ENCODE measurements at places on chromosomes 2 and 18.

- DNase-seq, result no peak
Observed at GRCh38 chr2:191629001-191629453, 48.9 kb upstream of the NABP1 start.

DNA sequence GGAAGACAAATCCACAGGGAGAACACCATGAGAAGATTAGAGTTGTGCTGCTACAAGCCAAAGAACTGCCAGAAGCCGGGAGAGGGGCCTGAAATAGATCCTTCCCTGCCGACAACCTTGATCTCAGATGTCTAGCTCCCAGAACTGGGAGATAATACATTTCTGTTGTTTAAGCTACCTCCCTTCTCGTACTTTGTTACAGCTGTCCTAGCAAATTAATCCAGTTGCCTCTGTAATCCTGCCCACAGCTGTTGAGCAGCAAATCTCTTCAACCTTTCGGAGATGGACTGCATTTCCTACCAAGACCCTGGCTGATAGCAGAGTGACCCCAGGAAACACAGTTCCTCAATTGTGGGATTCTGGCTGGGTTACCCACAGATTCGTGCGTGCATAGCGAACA, 2.6 kb upstream of the TBC1D8 start:
- DNase-seq, result no peak

- DNase-seq, result no peak
Observed at GRCh38 chr2:106581755-106582147, 94.6 kb downstream of the CD8B2 start.

GRCh38 chr2:109143214-109144187, 14.5 kb downstream of the SH3RF3 start:
- DNase-seq, result no peak

GRCh38 chr2:15982285-15983044, 42.1 kb downstream of the MYCN start:
- DNase-seq, result no peak

- no peak for DNase-seq
Observed at GRCh38 chr2:105428387-105429018, 29.7 kb upstream of the FHL2 start.

- peak; percentile 48 for DNase-seq
Observed at GRCh38 chr2:217085543-217085942, 225.7 kb upstream of the TNP1 start.

DNA sequence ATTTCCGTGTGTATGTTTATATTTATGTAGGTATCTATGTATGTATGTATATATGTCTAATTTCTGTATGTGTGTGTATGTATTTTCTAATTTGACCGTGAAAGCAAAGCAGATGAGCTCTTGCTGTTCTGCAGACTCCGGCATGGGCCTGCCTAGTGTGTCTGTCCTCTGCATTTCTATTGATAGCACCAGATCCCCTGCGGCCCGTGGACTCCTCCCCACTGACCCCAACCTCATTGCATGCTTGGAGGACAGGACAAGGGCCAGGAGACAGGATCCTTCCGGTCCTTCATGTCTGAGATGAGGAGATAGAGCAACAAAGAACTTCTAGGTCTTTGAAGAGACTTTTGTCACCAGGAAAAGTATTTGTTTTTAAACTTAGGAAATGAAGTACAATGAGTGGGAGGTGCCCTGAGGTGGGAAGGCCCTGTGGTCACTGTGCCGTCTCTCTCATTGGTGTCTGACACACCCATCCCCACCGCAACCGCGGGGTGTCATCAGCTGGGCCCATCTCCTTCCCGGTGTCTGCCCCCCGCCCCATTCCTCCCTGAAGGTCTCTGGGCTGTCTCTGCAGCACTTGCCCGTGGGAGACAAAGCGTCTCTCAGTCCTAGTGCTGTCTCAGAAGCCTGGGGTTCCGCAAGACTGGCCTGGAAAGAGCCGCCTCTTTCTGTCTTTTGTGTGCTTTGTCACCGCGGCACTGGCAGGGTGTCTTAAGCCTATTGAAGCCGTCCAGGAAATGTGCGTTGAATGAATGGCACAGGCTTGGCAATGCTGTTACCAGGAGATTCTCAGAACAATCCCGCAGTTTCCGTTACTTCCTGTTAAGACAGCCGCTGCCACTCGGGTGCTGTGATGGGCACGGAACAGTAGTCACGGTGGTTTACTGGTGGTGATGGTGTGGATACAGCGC, 216.4 kb downstream of the AGAP1 start:
- DNase-seq, result no peak

DNA sequence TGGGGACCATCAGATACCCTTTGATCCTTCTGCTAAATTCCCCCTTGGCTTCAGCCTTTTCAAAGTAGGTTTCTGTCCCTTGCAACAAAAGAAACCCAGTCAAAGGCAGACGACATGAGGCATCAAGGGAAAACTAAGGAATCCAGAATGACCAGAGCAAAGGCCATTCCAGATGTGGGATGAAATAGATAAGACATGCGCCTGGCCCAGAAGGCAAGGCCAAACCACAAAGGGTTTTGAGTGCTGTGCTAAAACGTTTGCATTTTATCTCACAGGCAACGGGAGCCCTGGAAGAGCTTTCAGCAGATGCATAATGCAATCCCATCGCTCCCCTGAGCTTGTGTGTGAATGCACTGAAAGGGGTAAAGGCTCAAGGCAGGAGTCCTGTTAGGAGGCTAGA, 17.7 kb downstream of the CXCR1 start:
- no peak for DNase-seq

DNA sequence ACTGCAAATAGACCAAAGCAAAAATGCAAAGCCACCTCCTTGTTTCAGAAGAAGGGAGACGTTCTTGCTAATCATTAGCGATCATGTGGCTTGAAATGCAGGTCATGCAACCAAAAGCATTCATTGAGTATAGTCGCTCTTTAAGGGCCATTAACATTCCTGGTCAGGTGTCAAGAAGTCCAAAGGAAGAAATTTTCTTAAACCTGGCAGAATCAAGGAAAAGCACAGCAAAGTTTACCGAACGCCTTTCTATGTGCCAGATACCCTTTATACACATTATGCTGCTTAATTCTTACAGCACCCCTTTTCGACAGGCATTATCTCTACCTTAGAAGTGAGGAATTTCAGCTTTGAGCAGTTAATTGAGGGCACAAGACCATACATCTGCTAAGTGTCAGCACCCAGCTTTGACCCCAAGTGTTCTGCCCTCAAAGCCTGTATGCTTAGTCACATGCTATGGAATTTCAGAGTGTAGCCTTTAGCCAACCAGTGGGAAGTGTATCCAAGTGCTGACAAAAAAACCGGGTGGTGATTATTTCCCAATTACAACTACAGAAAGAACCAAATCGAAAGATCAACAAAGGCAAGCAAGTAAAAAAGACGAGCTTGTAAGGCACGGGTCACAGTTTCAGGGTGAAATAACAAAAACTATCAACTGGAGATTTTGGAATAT, 70.8 kb downstream of the EPHA4 start:
- peak; percentile 73 for DNase-seq

GRCh38 chr2:10028988-10029874, 14.1 kb upstream of the KLF11 start:
- no peak for DNase-seq

- DNase-seq, result peak; percentile 32
Observed at GRCh38 chr2:203623661-203624060, 82.8 kb upstream of the CD28 start.

GRCh38 chr2:100178085-100178788, 35.8 kb upstream of the AFF3 start:
- no peak for DNase-seq

DNA sequence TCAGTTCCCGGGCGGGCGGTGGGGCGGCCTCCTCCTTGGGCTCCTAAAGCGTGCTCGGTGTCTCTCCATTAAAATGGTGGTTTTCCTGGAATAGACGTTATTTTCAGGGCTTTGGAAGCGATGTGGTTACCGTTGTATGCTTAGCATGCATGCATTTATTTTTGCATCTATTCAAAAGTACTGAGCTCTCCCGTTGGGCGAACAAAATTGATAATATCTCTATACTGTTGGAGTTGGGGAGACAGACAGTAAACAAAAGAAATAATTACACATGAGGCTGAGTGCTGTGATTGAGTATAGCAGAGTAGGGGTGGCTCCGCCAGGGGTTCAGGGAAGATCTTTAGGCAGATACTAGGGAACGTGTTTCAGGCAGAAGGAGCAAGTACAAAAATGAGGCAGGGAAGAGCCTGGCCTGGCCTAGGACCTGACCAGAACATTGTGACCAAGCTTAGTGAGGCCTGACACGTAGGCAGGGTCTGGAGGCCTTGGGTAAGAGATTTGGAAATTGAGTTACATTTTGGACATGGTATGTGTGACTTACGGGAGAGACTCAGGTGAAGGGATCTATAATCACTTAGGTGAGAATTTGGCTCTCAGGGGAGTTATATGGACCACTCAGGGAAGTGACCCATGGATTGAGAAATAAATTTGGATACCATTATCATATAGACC, 674 bp downstream of the NCAPH start:
- DNase-seq, result no peak

GRCh38 chr2:42960002-42960841, 167.8 kb upstream of the HAAO start:
- no peak for DNase-seq
